Natural killer cell (primary cell): ENCODE measurements at places on chromosomes 1 and 21. TPM values are rescaled to one million over a fixed set of nuclear protein-coding genes. Genes with fewer than 3 reads are reported as not detected.

GBP4 gene
- 39.1 TPM for total RNA-seq

- no peak overlapping the region for H3K4me3 ChIP-seq
- no peak overlapping the region for H3K27ac ChIP-seq
- peaks cover 12% of the 10 kb centered on the region for H3K36me3 ChIP-seq
- peaks cover 46% of the 10 kb centered on the region for H3K27me3 ChIP-seq
- H3K4me1 ChIP-seq: peaks cover 16% of the 10 kb centered on the region
- DNase-seq: peak; percentile 53
Measured at GRCh38 chr1:229430761-229431283, 3.1 kb downstream of the ACTA1 start.

DNA sequence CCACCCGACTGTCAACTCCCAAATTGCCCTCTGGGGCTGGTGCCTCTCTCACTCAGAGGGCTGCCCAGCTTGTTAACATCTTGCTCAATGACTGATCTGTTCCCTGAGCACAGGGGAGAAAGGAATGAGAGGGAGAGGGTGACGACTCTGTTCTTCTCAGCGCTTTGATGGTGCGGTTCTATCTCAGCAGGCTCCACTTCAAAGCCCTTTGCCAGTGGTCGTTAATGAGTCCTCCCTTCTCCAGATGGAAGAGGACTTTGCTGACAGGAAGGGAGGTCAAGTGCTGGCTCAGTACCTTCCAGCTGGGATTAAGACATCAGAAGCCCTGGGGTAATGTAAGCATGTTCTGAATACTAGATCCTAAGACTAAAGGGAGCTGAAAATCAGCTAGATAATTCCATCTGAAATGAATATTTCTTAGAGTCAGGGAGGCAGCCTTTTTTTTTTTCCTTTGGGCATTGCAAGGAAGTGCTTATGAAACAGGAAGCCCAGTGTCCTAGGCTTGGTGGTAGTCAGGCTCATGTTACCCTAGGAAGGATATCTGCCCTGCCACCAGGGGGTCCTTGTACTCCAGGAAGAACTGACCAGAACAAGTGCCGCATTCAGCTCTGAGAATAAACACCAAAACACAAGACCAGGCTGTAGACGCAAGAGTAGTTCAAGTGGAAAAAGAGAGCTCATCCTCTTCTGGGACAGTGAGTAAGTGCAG lies 4.7 kb downstream of the FMOD start:
- no peak overlapping the region for H3K4me3 ChIP-seq
- H3K27me3 ChIP-seq: peaks cover 7% of the 10 kb centered on the region
- no peak overlapping the region for H3K27ac ChIP-seq
- peaks cover 8% of the 10 kb centered on the region for H3K4me1 ChIP-seq

- H3K4me3 ChIP-seq: no peak overlapping the region
- no peaks in the 10 kb centered on the region for H3K27me3 ChIP-seq
- no peak for DNase-seq
- H3K27ac ChIP-seq: no peak overlapping the region
- no peaks in the 10 kb centered on the region for H3K4me1 ChIP-seq
Measured at GRCh38 chr21:46356494-46357334, 32.8 kb downstream of the PCNT start.

DNA sequence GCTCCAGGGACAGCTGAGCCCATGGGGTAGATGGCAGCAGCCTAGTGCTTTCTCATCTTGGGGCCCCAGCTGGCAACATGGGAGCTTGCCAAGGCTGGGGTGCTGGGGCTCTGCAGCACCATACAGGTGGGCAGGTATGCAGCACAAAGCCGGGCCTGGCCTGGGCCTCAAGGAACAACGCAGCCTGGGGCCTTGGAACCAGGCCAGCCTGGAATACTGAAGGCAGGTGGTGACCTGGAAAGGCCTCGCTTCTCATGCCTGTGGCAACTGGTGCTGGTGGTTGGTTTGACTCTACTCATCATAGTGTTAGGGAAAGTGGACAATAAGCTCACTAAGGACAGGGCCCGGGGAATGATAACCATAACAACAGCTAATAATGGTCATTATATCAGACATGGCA lies 27.0 kb upstream of the SDHB start:
- no peaks in the 10 kb centered on the region for H3K4me1 ChIP-seq
- no peaks in the 10 kb centered on the region for H3K27me3 ChIP-seq
- H3K27ac ChIP-seq: no peak overlapping the region
- H3K4me3 ChIP-seq: no peak overlapping the region
- no peak for DNase-seq
